ENCODE measurements at places on chromosomes 12 and 14.

DNA sequence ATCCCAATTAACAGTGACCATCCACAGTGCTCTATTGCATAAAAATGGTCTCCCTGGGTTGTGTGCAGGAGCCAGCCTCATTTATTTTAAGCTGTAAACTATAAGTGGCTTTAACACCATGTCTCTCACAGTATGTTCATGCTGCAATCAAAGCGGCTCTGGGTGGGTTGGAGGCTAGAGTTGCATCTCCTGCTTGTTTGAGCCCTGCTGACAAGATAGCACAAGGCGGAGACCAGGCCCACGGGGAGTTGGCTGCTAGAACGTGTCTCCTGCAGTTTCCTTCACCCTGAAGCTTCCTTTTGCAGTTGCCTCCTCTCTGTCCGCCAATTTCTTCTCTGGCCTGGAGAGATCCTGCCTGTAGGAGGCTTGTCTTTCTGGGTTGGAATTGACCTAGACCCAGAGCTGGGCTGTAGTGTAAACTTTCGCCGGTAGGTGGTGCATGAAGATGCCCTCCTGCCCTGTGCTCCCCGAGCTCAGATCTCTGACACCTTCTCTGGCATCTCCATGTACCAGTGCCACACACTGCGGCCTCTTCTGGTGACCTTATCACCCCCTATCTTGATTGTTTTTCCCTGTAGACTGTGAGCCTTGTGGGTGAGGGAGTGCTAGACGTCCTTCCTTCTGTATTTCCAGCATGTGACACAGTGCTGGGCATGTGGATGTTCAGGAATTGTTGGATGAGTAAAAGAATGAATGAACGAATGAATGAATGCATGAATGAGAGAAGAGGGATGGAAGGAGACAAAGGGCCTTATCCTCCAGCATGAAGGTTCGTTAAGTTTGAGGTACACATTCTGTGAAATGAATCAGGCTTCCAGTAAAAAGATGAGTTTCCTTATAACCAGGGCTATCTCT is 10.4 kb downstream of the OTUB2 start:
- peak; percentile 32 for DNase-seq

- DNase-seq: no peak
Measured at GRCh38 chr12:53207042-53207441, at the start of gene ITGB7. Gene ITGB7 (minus strand): TSS chr12:53207251. CDS start chr12:53200443, 6,808 bp downstream.

- no peak for DNase-seq
Measured at GRCh38 chr14:97697772-97698171, 900.6 kb downstream of the VRK1 start.

- DNase-seq: no peak
Measured at GRCh38 chr14:104513641-104514046, 65.9 kb upstream of the C14orf180 start.

DNA sequence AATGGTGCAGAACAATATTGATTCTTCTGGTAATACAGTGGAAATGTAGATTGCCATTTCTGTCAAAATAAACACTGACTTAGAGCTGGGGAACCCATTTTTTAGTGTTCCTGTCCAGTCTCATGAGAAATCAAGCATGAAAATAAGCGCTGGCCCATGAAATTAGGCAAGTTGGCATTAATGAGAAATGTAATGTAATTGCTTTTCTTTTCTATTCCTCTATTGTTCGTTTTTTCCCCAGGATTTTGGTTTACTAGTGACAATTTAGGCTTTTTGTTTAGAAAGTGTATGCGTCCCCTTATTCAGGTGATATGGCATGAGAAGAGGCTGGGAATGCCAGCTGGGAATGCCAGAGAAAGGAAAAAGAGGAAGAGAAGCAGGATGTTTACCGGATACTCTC is 64.4 kb upstream of the KICS2 start:
- DNase-seq: no peak

GRCh38 chr12:52759695-52760094 is 17.4 kb downstream of the KRT76 start:
- DNase-seq: no peak

GRCh38 chr12:95724767-95725166 is 65.8 kb downstream of the NTN4 start:
- DNase-seq: no peak

DNA sequence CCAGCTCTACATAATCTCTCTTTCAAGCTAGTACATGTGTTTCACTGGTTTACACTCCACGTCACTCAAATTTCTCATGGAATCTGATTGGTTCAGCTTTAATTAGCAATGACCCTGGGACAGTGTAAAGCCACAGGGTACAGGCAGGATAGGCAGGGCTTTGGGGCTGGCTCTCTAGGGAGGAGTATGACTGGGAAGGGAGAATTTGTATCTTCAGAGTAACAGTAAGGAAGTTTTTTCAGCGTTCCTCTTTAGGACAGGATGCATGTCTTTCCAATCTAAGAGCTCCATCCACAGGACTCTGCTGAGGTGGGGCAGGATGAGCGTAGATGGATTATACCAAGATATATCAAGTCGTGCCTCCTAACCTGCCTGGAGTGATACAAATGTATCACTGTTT is 112.0 kb upstream of the CLEC14A start:
- no peak for DNase-seq

Data from keratinocyte (primary cell).